Cerebellum (tissue), 4 donors: ENCODE measurements at places on chromosomes 13 and 19.
A peak's percentile ranks its signal among the peaks of the same experiment; 100 is the strongest.

- no peak for DNase-seq
Observed at GRCh38 chr19:28443361-28443760, 769.6 kb downstream of the UQCRFS1 start.

- DNase-seq: peak; percentile 11
Observed at GRCh38 chr13:77918391-77919245, at the start of gene EDNRB. Gene EDNRB (minus strand): TSS chr13:77918831. CDS start chr13:77918573, 258 bp downstream.

DNA sequence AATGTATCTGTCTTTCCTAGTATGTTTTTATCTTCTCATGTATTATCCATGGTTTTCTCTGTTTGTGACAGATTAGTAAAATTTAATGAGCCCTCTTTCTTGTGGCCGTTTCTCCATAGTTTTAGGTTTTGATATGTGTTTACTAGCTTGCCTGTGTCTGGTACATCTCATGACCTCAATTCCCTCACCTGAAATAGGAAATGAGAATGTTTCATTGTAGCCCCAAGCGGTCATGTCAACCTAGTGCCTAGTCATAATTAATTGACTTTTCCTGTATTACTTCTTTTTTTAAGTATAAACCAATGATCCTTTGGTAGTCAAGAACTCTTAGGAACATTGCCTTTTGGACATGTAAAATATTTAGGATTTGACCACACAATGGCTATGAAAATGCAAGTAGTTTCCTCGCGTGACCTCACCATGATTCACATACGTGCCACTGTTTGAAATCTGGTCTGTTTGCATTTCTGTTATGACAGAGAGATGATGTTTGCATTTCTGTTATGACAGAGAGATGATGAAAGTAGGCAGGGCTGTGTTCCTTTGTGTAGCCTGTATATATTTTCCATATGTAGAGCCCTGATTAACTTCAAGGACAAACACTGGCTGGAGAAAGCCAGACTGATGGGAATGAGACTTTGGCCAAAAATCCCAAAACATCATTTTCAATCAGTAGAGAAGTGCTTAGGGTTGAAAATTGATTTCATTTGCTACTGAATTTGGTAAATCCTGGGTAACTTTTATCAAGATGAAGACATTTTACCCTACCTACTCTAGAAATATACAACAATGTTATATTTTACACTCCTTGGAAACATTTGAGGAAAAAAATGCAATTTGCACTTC is 104.8 kb downstream of the TNFRSF19 start:
- no peak for DNase-seq

GRCh38 chr19:15323496-15324235 is 8.7 kb downstream of the BRD4 start:
- DNase-seq: no peak
